ENCODE measurements at places on chromosomes 12 and 14.

GRCh38 chr12:94538318-94538717 is 78.7 kb upstream of the CEP83 start:
- no peaks in the 10 kb centered on the region for H3K36me3 ChIP-seq
- H3K27ac ChIP-seq: no peak overlapping the region
- H3K27me3 ChIP-seq: peaks cover 3% of the 10 kb centered on the region

- no peak overlapping the region for H3K27ac ChIP-seq
- no peaks in the 10 kb centered on the region for H3K27me3 ChIP-seq
- peaks cover 8% of the 10 kb centered on the region for H3K4me1 ChIP-seq
- peaks cover 52% of the 10 kb centered on the region for H3K36me3 ChIP-seq
- H3K4me3 ChIP-seq: no peak overlapping the region
These were observed 17.2 kb downstream of the PSMC1 start for GRCh38 chr14:90273532-90273931.

- DNase-seq: no peak
- H3K4me1 ChIP-seq: no peaks in the 10 kb centered on the region
- H3K4me3 ChIP-seq: no peak overlapping the region
- peaks cover 6% of the 10 kb centered on the region for H3K27me3 ChIP-seq
These were observed 123.2 kb downstream of the WIF1 start for GRCh38 chr12:64997858-64998257.

GRCh38 chr12:111606767-111607230 is 7.7 kb upstream of the ATXN2 start:
- DNase-seq: no peak
- no peaks in the 10 kb centered on the region for H3K4me1 ChIP-seq
- H3K27ac ChIP-seq: no peak overlapping the region
- peaks cover 4% of the 10 kb centered on the region for H3K27me3 ChIP-seq

GRCh38 chr12:6266971-6267721 is 43.3 kb upstream of the PLEKHG6 start:
- no peak overlapping the region for H3K27ac ChIP-seq
- H3K4me3 ChIP-seq: no peak overlapping the region
- peaks cover 2% of the 10 kb centered on the region for H3K4me1 ChIP-seq
- H3K36me3 ChIP-seq: no peaks in the 10 kb centered on the region

- H3K36me3 ChIP-seq: no peaks in the 10 kb centered on the region
- H3K27ac ChIP-seq: no peak overlapping the region
- H3K4me3 ChIP-seq: no peak overlapping the region
- H3K4me1 ChIP-seq: no peaks in the 10 kb centered on the region
- H3K27me3 ChIP-seq: no peaks in the 10 kb centered on the region
These were observed 8.4 kb upstream of the MYF6 start for GRCh38 chr12:80698847-80699542.

GRCh38 chr12:62533755-62534107 is 67.1 kb downstream of the MON2 start:
- H3K27me3 ChIP-seq: no peaks in the 10 kb centered on the region
- no peak for DNase-seq
- no peak overlapping the region for H3K4me3 ChIP-seq

DNA sequence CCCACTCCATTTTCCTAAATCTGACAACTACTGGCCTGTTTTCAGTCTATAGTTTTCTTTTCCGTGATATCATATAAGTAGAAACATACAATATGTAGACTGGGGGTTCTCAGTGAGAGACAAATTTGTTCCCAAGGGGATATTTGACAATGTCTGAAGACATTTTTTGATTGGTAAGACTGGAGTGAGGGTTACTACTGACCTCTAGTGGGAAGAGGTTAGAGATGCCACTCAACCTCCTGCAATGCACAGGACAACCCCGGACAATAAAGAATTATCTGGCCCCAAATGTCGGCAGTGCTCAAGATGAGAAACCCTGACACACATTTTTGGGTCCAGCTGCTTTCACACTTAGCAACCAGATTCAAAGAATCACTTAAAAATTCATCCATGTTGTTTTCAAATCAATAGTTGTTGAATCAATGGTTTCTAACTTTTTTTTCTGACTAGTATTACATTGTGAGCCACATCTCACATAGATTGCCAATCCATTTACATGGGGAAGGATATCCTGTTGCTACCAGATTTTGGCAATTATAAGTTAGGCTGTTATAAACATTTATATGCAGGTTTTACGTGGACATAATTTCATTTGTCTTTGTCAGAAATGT is 307.1 kb downstream of the RPL10L start:
- no peak overlapping the region for H3K27ac ChIP-seq
- H3K4me3 ChIP-seq: no peak overlapping the region

DNA sequence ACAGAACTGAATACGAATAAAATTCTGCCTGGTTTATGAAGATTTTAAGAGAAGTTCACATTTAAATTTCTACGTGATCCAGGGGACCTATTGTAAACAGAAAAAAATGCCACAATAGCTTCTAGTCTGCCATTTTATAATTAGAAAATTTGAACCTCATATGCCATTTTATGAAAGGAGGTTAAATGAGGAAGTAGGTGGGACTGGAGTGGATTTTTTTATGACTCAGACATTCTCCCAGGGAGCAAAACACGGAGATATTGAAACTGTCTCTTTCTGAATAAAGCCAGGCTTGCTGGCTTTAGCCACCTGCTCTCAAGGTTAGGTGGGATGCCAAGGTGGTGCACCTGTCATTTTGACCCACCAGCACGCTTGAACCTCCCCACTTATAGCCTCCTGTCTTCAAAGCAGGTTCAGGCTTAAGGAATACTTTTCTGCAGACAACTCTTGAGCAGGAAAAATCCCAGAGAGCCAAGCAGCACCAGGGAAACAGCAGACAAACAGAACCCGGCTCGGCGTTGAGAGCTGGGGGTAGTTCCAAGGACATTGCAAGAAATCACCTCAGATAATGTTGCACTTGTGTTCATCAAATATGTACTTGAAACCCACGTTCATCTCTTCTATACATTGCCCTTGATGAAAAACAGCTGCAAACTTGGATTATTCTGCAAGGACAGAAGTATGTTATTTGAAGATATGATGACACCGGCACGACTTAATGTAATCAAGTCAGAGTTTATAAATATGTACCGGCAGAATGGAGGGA is 203.7 kb downstream of the PPM1H start:
- no peaks in the 10 kb centered on the region for H3K4me1 ChIP-seq
- H3K27me3 ChIP-seq: peaks cover 16% of the 10 kb centered on the region
- no peak for DNase-seq
- H3K36me3 ChIP-seq: no peaks in the 10 kb centered on the region
- H3K27ac ChIP-seq: no peak overlapping the region

DNA sequence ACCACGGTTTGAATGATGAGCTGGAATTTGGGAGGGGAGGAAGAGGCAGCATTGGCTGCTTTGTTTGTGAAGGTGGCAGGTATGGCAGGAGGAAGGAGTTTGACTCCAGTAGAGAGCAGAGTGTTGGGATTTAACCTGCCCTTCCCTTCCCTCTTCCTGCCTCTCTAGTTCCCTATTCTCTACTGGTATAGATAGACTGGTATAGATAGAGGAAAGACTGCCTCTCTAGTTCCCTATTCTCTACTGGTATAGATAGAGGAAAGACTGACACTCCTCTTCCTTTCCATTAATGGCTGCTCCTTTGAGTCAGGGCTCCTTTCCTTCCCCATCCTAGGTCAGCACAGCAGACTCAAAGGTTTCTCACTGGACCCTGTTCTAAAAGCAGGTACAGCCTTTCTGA is 8.4 kb upstream of the SYCP3 start:
- peaks cover 79% of the 10 kb centered on the region for H3K36me3 ChIP-seq
- H3K4me1 ChIP-seq: peaks cover 21% of the 10 kb centered on the region
- H3K27ac ChIP-seq: peak overlapping the region; percentile 47
- no peak for DNase-seq

- no peaks in the 10 kb centered on the region for H3K36me3 ChIP-seq
- peaks cover 4% of the 10 kb centered on the region for H3K4me1 ChIP-seq
- DNase-seq: no peak
- no peak overlapping the region for H3K4me3 ChIP-seq
- no peaks in the 10 kb centered on the region for H3K27me3 ChIP-seq
- no peak overlapping the region for H3K27ac ChIP-seq
These were observed 15.8 kb downstream of the NGDN start for GRCh38 chr14:23485326-23485725.

GRCh38 chr12:94561943-94562411 is 88.4 kb downstream of the TMCC3 start:
- DNase-seq: no peak
- no peaks in the 10 kb centered on the region for H3K4me1 ChIP-seq
- H3K27ac ChIP-seq: no peak overlapping the region
- H3K36me3 ChIP-seq: no peaks in the 10 kb centered on the region
- H3K4me3 ChIP-seq: no peak overlapping the region
- peaks cover 25% of the 10 kb centered on the region for H3K27me3 ChIP-seq

GRCh38 chr14:69698572-69698971 is 68.4 kb upstream of the SRSF5 start:
- H3K4me1 ChIP-seq: peaks cover 80% of the 10 kb centered on the region
- H3K27ac ChIP-seq: no peak overlapping the region
- H3K36me3 ChIP-seq: peaks cover 11% of the 10 kb centered on the region
- H3K27me3 ChIP-seq: no peaks in the 10 kb centered on the region
- no peak for DNase-seq

- peaks cover 3% of the 10 kb centered on the region for H3K27me3 ChIP-seq
- DNase-seq: no peak
- no peak overlapping the region for H3K4me3 ChIP-seq
- H3K36me3 ChIP-seq: no peaks in the 10 kb centered on the region
- H3K4me1 ChIP-seq: no peaks in the 10 kb centered on the region
- H3K27ac ChIP-seq: no peak overlapping the region
These were observed 56.5 kb upstream of the BCAT1 start for GRCh38 chr12:25005376-25005775.

- no peak overlapping the region for H3K4me3 ChIP-seq
- peaks cover 35% of the 10 kb centered on the region for H3K36me3 ChIP-seq
- peaks cover 46% of the 10 kb centered on the region for H3K4me1 ChIP-seq
- H3K27ac ChIP-seq: no peak overlapping the region
- no peak for DNase-seq
These were observed 227.6 kb upstream of the FOXN3 start for GRCh38 chr14:89644641-89645040.

GRCh38 chr12:69602954-69603353 is 7.8 kb downstream of the LRRC10 start:
- peaks cover 45% of the 10 kb centered on the region for H3K36me3 ChIP-seq
- H3K27me3 ChIP-seq: no peaks in the 10 kb centered on the region
- peaks cover 3% of the 10 kb centered on the region for H3K4me1 ChIP-seq

GRCh38 chr14:105143451-105144025 is 25.0 kb downstream of the JAG2 start:
- H3K4me1 ChIP-seq: no peaks in the 10 kb centered on the region
- no peak overlapping the region for H3K4me3 ChIP-seq
- no peak overlapping the region for H3K27ac ChIP-seq
- no peaks in the 10 kb centered on the region for H3K27me3 ChIP-seq
- no peaks in the 10 kb centered on the region for H3K36me3 ChIP-seq
- no peak for DNase-seq

DNA sequence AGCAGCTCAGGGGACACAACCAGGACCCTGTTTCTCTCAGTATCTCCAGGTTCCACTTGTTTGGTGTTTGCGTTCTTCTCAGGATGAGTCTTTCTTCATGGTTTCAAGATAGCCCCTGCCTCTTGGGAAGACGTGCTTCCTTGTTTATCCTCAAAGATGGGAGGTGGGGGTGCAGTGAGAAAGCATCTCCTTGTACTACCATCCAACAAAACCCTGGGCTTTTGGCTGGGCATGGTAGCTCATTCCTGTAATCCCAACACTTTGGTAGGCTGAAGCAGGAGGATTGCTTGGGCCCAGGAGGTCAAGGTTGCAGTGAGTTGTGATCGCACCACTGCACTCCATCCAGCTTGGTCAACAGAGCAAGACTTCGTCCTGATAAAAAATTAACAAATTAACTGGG is 21.0 kb upstream of the TUNAR start:
- DNase-seq: no peak
- no peaks in the 10 kb centered on the region for H3K4me1 ChIP-seq
- no peak overlapping the region for H3K27ac ChIP-seq
- no peak overlapping the region for H3K4me3 ChIP-seq
- no peaks in the 10 kb centered on the region for H3K36me3 ChIP-seq
- H3K27me3 ChIP-seq: peaks cover 5% of the 10 kb centered on the region

DNA sequence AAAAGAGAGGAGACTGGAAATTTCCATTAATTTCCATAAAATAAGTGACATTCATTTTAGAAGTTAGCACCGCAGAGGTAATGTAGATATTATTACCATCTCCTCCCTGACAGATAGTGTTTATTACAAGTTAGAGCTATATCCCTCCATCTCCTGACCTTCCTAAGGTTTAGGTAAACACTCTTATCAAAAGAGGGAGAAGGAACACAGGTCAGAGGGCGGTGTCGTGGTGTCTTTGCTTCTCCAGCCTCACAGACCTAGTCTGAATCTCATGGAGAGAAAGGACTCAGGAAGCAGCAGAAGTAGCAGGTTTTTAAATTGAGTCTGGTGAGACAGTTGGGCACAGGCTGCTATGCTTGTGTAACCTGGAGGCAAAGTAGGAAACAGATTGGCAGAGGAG is 11.5 kb upstream of the POC1B start:
- H3K4me1 ChIP-seq: no peaks in the 10 kb centered on the region
- no peak for DNase-seq
- no peak overlapping the region for H3K4me3 ChIP-seq

- H3K36me3 ChIP-seq: no peaks in the 10 kb centered on the region
- DNase-seq: no peak
- H3K4me1 ChIP-seq: peaks cover 6% of the 10 kb centered on the region
- H3K27ac ChIP-seq: no peak overlapping the region
These were observed 404.2 kb downstream of the DAD1 start for GRCh38 chr14:22184830-22185168.

GRCh38 chr12:1924996-1925683 is 6.7 kb upstream of the CACNA2D4 start:
- peak; percentile 21 for DNase-seq
- H3K27ac ChIP-seq: peak overlapping the region; percentile 74
- peaks cover 10% of the 10 kb centered on the region for H3K27me3 ChIP-seq
- peaks cover 33% of the 10 kb centered on the region for H3K4me1 ChIP-seq
- H3K36me3 ChIP-seq: no peaks in the 10 kb centered on the region

DNA sequence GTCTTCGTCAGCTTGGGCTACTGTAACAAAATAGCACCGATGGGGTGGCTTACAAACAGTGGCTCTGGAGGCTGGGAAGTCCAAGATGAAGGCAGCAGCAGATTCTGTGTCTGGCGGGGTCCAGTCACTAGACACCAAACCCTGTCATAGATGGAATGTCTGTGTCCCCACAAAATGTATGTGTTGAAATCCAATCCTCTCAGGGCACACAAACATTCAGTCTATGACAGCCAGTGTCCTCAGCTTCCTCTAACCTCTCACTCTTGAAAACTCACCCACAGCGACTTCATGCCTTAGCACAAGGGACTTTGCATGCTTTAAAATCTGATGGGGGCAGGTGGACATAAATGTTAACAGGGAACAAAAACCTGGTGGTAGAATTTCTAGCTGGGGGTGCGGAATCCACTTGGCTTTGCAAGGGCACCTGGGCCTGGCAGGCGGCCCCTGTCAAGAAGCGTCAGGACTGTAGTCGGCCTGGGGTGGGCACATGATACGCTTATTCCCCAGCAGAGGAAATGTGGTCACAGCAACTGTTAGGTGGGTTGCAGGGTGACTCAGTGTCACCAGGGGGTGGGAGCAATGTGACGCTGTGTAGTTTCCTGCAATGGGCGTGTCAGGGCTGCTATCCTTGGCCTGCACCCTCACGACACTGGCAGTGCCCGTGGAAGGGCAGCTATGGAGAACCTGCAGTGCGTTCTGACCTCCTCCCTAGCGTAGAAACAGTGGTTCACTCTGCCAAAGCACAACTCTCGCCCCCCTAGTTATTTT is 17.7 kb downstream of the RIN3 start:
- H3K4me3 ChIP-seq: peak overlapping the region; percentile 70
- H3K27me3 ChIP-seq: no peaks in the 10 kb centered on the region
- H3K27ac ChIP-seq: peak overlapping the region; percentile 99
- peak; percentile 93 for DNase-seq
- peaks cover 87% of the 10 kb centered on the region for H3K4me1 ChIP-seq
